Activated CD4-positive, alpha-beta memory T cell treated with anti-CD3 and anti-CD28 coated beads, Interleukin-2, amount 10 ng/mL, durations not matched to agents 7 days and 5 days (primary cell): ENCODE measurements at places on chromosomes 1 and 21. TPM values are rescaled to one million over a fixed set of nuclear protein-coding genes. Genes with fewer than 3 reads are reported as not detected.

The AJAP1 gene
- not detected for total RNA-seq

The LAPTM5 gene
- total RNA-seq, result 481 TPM

The MAEL gene
- 0.45 TPM for total RNA-seq

The HTR1D gene
- not detected for total RNA-seq

The PTPN7 gene
- 228 TPM for total RNA-seq

The INSRR gene
- total RNA-seq, result 0.08 TPM

The GPATCH3 gene
- 16.0 TPM for total RNA-seq

The C1QTNF12 gene
- 4.2 TPM for total RNA-seq

The ERO1B gene
- total RNA-seq, result 4.1 TPM

The CSMD2 gene
- total RNA-seq, result not detected

The ANGPTL3 gene
- not detected for total RNA-seq
